ENCODE measurements at places on chromosomes 6 and 20.

- DNase-seq, result no peak
Measured at GRCh38 chr20:16939051-16939450, 190.9 kb downstream of the OTOR start.

DNA sequence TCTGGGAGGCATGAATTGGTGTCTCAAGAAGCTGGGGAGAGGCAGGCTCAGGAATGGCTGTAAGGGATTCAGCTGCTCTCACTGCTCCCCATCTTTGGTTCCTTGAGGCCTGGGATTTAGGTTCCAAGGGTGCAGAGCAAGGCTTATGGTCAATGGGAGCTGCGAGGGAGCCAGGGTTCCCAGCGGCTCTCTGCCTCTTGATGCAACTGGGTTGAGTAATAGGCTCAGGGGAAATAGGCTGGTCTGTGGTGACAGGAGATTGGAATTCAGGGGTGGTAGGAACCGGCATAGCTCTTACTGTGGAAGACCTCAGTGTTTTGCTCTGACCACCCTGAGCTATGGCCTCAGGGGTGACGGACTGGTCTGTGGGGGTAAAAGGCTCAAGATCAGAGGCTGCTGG, 13.0 kb upstream of the NRM start:
- DNase-seq, result no peak

- no peak for DNase-seq
Measured at GRCh38 chr20:44850272-44850671, 35.2 kb upstream of the YWHAB start.

- DNase-seq, result no peak
Measured at GRCh38 chr6:139979021-139979725, 604.7 kb upstream of the CITED2 start.

DNA sequence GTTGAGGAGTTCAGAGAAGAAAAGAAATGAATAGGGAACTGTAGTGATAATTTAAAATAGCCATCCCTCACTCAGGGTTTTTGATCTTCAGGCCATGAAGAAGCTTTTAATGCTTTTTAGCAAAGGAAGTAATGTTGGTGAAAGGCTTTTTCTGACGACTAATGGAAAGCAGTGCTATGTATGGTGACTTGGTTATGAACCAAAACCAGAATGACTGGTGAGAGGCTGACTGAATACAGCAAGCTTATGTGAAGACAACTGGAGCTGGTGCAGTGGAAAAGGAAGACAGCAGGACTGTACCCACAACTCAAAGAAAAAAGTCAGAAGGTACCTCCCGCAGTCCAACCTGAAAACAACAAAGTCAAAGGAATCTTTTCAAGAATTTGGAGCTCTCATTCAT, 118.8 kb downstream of the PRDM1 start:
- DNase-seq, result no peak

- DNase-seq, result no peak
Measured at GRCh38 chr20:22452442-22453011, 131.8 kb downstream of the FOXA2 start.

DNA sequence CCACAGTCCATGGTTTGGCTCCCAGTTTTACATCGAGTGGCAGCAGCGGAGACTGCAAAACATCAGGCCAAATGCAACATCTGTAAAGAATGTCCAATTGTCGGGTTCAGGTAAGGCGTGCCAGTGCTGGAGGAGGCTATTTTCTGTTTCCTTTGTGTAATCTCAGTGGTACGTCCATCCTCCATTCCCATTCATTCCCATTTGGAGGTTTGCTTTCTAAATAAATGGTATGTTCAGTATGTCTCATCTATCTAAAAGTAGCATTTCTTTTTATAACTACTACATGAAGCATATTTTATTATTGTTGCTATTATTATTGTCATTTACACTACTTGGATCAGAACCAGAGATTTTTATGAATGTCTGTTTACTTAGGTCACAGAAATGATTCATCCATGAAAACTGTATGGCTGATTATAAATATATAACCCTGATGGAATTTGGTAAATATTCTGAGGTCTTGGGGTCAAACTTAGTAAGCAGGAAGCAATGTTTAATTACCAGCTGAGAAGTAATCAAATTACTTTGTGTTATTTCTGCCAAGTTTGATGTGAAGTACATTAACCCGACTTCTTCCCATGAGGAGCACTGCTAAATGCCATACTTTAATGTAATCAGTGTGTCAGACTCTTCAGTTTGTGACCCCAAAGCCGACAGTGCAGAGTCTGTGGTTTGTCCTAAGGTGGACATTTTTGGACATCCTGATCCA, 512.9 kb downstream of the UTRN start:
- DNase-seq, result no peak

DNA sequence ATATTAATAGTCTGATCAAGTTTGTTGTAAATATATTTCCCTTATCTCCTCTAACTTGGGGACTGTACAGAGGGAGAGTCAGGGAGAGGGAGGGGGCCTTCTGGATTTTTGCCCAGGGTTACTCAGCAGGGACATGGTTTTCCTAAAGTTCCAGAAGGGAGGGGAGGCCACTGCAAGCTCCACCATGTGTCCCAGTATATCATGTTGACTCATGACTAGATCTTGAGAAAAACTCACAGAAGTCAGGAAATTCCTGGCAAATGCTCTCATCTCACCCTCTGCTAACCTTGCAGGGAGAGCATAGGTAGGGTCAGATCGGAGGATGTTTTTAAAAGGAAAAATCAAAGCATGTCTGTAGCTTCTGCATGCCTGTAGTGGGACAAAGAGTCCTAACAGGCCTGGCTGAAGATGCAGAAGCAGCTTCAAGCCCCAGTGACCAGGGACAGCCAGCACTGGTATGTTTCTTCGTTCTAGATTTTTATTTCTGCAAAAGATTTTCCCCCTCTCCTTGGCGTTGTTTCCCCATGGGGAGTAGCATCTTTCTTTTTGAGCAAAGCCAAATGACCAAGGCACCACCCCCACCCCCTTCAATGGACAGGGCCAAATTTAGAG, 272.9 kb upstream of the SUPT3H start:
- no peak for DNase-seq

GRCh38 chr20:4012589-4012988, 2.8 kb downstream of the RNF24 start:
- no peak for DNase-seq

GRCh38 chr6:42230345-42231321, 13.0 kb upstream of the MRPS10 start:
- DNase-seq, result no peak

- no peak for DNase-seq
Measured at GRCh38 chr6:119484598-119484997, 135.0 kb upstream of the MAN1A1 start.

DNA sequence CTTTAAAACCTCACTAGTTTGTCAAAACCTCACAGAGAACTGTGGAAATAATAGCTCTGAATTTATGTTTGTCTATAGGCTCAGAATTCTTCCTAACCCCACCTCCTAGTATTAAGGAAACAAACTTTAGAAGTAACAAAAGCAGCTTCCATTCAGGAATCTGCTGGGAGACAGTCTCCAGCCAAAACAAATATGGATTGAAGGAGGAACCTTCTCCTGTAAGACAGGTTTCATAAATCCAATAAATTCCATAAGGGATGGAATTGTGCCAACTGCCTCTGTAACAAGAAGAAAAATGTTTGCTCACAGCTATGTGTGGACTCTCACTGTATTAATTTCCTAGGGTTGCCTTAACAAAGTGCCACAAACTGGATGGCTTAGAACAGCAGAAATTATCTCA, 7.5 kb downstream of the SYCP2 start:
- no peak for DNase-seq

- DNase-seq, result no peak
Measured at GRCh38 chr6:34223381-34223955, 13.2 kb upstream of the HMGA1 start.

- no peak for DNase-seq
Measured at GRCh38 chr6:124148236-124148957, 344.7 kb downstream of the NKAIN2 start.

DNA sequence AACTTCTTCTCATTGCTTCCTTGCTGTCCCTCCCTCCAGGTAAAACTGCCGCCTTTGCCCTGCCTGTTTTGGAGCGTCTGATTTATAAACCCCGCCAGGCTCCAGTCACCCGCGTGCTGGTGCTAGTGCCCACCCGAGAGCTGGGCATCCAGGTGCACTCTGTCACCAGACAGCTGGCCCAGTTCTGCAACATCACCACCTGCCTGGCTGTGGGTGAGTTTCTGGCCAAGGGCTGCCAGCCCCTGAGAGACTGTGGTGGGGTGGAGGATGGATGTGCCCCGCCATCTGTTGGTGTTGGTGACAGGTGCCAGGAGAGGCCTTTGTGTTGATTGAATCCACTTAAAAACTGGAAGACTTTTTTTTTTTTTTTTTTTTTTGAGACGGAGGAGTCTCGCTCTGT, 9.5 kb downstream of the DDX27 start:
- no peak for DNase-seq

- no peak for DNase-seq
Measured at GRCh38 chr6:12258591-12259075, 31.5 kb upstream of the EDN1 start.

DNA sequence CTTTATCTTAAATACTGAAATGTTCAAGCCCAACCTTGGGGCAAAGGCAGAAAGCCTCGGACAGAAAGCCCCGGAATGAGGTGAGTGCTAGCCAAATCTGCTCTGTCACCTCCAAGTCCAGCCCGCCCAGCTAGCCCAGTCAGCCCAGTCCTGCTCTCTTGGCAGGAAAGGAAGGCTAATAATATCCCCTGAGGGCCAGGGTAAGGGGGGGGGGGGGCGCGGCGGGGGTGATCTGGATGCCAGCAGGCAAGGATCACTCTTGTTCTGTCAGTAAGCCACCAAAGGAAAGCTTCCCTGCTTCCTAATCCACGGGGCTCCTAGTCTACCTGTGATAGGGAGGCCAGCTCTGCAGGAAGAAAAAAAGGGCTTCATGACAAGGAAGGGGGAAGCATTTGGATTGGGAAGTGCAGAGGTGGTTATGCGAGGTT, 1.1 kb downstream of the NDRG3 start:
- DNase-seq, result no peak

GRCh38 chr6:69427882-69428281, 368.9 kb downstream of the LMBRD1 start:
- DNase-seq, result no peak

- no peak for DNase-seq
Measured at GRCh38 chr6:31965700-31966099, 6.2 kb downstream of the DXO start.

DNA sequence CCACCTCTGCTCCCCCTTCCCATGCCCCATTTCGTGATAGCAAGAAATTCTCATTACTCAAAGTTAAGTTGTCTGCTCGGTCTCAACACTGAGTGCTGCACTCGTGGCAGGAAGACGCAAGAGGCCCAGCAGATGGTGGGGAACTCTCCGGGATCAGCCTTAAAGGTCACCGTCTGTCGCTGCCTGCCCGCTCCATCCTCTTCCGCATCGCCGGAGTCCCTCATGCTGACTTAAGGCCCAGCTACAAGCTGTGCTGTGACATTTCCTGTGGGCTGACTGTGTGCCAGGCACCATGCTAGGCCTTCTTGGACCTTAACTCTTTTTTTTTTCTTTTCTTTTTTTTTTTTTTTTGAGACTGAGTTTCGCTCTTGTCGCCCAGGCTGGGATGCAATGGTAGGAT, 17.8 kb downstream of the GRM4 start:
- no peak for DNase-seq

GRCh38 chr6:38259736-38260135, 380.0 kb downstream of the BTBD9 start:
- no peak for DNase-seq

- DNase-seq, result no peak
Measured at GRCh38 chr6:135196739-135197510, 15.8 kb downstream of the MYB start.

GRCh38 chr20:19864130-19864529, 106.1 kb downstream of the RIN2 start:
- DNase-seq, result no peak

- no peak for DNase-seq
Measured at GRCh38 chr20:46282669-46283068, 25.6 kb downstream of the CDH22 start.

- no peak for DNase-seq
Measured at GRCh38 chr6:126821706-126822105, 296.8 kb upstream of the RSPO3 start.
